D341Med (cell line): ENCODE measurements at places on chromosomes 4 and X.

GRCh38 chrX:73940893-73941470 is 363.0 kb upstream of the ZCCHC13 start:
- DNase-seq = no peak

DNA sequence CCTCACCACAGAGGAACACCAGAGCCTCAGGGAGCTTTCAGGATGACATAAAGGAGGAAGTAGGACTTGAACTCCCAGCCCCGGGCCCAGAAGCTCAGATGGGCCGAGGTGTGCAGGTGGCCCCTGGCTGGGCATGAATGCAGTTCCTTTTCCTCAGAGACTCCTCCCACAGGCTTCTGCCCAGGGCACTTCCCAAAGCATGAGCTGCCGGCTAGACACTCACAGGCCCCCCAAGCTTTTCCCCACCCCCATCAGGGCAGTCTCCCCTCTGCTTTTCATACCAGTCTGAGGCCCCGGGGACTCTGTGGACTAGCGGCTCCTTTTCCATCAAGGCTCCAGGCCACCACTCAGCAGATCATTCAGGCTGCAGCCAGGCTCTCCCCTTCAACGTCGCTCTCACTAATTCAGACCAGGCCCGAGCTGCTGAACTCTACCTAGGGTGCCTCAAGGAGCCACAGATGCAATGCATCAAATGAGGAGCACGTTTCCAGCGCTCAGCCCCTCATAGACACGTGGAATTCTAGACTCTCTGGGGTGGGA is 36.9 kb downstream of the HMX1 start:
- DNase-seq = peak; percentile 11

- DNase-seq = no peak
These were observed 221.0 kb downstream of the SPCS3 start for GRCh38 chr4:176540814-176541213.

- no peak for DNase-seq
These were observed 22.2 kb downstream of the KANTR start for GRCh38 chrX:53116101-53116500.

DNA sequence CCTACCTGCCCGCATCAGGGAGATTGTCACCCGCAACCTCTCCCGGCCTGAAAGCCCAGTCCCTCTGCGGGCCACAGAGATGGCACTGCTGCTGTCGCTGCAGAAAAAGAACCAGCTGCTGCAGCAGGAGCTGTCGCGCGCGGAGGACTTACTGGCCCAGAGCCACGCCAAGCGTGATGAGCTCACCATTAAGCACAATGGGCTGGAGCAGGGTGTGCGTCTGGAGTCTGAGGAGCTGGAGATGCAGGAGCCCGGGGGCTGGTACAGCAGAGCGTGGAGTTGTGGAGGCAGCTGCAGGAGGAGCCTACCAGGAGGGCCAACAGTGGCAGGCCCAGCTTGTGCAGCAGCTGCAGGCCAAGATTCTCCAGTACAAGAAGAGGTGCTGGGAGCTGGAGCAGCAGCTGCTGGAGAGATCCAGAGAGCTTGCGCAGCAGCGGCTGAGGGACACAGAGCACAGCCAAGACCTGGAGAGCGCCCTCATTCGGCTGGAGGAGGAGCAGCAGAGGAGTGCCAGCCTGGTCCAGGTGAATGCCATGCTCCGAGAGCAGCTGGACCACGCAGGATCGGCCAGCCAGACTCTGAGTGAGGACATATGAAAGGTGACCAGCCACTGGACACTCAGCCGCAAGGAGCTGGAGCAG is 11.3 kb downstream of the SMIM10L2A start:
- no peak for DNase-seq

DNA sequence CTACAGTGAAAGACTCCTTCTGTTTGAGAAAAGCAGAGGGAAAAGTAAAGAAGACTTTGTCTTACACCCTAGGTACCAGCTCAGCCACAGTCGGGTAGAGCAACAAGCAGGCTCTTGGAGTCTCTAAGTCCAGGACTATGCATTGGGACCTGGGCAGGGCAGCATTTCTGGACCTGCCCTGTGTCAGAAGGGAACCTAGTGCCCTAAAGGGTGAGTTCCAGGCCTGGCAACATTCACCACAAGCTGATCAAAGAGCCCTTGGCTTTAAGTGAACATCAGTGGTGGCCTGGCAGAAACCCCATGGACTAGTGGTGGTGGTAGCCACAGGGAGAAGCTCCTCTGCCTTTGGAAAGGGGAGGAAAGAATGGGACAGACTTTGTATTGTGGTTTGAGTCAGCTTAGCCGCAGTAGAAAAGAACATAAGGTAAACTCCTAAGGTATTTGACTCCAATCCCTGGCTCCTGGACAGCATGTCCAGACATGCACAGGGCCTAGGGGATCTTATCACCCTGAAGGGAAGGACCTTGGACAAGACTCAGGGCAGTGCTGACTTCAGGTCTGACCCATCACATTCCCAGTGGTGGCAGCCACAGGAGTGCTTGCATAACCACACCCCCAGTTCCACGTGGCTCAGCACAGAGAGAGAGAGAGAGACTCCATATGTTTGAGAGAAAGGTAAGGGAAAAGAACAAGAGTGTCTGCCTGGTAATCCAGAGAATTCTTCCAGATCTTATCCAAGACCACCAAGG is 32.6 kb downstream of the CCDC158 start:
- DNase-seq = no peak

DNA sequence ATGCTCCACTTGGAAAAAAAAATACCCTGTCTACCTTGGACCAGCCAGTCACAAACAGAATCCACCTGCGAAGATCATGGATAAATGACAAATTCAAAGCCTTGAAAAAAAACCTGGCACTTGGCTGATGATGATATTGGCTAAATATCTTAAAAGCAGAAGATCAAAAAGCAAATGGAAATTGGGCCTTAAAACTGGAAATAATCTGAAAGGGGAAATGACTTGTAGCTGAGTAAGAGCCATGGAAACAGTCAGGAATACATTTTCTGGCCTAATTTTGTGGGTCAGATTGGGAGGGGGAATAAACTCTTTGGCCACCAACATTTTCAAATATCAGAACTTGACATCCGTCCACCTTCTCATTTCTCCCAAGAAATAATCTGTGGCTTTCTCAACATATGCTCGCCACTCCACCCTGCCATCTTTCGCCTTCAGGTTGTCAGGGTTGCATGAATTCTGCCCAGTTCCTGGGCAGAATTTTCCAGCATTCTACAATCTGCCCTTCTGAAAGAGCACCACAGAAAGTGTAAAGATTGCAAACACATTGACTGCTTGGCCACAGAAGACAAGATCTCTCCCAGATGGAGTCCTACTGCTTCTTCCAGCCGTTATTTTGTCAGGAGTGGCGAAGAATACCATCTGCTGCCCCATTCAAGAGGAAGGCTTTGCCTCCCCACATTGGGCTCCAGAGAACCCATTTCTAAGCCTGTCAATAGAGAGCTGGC is 1.7 kb upstream of the NDP start:
- no peak for DNase-seq

GRCh38 chrX:107738272-107738671 is 37.3 kb downstream of the TSC22D3 start:
- DNase-seq = no peak

DNA sequence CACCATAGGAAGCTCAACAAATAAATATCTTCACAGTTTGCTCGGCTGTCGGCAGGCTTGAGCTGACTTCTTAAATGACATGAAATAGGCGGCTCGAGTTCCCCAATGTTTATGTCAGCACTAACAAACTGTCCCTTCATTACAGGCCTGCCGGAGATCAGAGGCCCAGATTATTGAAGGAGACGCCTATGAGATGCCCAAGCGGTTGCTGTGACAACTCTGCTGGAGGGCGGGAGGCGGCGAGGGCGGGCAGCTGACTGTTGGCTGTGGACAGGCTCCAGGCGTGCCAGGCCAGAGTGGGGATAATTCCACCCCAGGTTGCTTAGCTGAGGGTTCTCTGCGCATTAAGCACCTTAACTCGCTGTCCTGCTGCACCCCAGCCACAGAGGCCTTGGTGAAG is 39.2 kb upstream of the MSX1 start:
- DNase-seq = no peak

- no peak for DNase-seq
These were observed 28.6 kb upstream of the TMEM154 start for GRCh38 chr4:152708361-152708760.
